ENCODE measurements at places on chromosomes 3 and 15.

DNA sequence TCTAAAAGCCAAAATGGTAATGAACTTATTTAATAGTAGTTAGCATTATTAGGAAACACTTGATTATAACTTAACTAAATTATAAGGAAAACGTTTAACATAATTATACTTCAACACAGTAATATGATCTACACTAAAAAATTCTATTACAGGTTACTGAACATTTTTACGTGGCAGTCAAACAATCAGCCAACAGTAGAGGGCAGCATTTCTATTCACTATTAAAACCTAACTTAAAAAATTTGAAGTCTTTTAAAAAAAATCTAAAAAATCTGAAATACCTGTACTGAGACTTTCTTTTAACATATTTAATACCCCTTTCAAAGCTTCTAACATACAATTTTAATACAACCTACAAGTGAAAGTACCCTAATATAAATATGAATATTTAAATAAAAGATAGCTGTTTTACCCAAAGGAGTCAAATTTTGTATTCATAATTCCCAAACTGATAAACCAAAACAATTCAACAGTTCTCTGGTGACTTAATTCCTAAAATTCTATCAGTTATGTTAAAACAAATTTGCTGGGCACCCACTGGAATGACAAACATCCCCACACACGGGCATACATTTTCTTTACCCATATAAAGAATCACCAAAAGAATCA, 41.5 kb downstream of the DLG1 start:
- DNase-seq: peak; percentile 32

GRCh38 chr3:127790882-127791183, 31.5 kb downstream of the MGLL start:
- no peak for DNase-seq

GRCh38 chr3:110856916-110857315, 214.7 kb upstream of the NECTIN3 start:
- no peak for DNase-seq

DNA sequence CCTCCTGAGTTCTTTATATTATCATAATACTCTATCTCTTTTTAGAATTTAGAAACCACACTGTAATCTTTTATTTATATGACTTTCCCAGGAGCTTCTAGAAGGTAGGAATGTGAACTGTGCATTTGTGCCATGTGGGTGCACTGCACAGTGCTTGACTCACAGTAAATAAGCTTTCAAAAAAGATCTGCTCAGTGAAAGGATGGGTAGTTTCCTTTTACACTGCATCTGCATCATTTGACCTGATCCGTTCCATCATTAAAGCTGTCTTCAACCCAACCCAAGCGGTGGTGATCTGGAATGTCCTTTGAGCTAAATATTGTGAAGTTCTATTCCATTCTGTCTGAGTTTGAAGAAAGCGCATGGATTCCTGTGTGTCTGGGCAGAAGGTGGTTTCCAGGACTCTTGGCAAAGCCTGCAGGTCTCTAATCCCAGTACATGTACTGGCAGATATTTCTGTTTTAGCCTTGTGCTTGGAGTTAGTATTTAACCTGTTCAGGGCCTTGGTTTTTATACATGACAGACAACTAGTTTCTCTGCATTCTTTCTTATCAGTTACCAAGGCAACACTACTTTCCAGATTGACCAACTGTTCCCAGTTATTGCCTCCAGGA, 96.7 kb downstream of the DHX30 start:
- DNase-seq: no peak

- peak; percentile 99 for DNase-seq
Observed at GRCh38 chr3:49786357-49787181, at the start of gene IP6K1. Gene IP6K1 (minus strand): TSS chr3:49786542. CDS start chr3:49748040, 38,502 bp downstream.
